ENCODE measurements at places on chromosomes 5 and 9.

- no peak for DNase-seq
Observed at GRCh38 chr5:149724130-149724840, 5.8 kb upstream of the PPARGC1B start.

DNA sequence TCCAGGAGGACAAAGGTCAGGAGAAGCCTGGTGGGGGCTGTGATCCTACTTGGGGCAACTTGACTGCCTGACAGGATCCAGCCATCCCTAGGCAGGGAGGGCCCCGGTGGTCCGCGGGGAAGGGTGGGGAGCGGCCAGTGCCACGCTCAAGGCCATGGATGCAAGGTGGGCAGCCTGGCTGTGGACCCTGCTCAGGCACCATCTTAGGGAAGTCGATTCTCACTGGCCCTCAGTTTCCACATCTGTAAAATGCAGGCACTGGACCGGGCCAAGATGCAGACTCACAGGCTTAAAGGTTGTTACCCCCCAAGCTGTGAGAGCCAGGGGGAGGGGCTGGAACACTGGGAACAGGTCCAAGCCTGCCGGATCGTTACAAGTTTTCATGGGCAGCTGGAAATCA is 8.7 kb upstream of the DOLPP1 start:
- DNase-seq, result no peak

- no peak for DNase-seq
Observed at GRCh38 chr9:77210116-77210515, 32.8 kb downstream of the VPS13A start.

- DNase-seq, result no peak
Observed at GRCh38 chr5:59575648-59576445, 317.7 kb downstream of the PDE4D start.

DNA sequence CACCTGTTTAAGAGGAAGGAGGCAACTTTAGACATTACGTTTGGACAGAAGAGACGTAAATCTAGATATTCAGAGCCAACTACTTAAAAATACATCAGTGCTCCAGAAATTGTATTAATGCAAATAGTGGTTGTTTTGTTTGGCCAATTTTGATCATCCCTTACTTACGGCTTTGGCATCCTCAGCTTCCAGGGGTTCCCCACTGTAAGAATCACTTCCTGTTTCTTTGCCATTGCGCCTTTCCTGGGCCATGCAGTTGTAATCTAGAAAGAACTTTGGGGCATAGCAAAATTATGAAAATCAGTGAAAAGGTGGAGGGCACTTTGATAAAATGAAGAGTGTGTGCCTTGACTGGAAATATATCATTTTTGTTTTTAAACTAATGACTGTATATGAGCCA is 537.2 kb upstream of the TLE4 start:
- peak; percentile 8 for DNase-seq

DNA sequence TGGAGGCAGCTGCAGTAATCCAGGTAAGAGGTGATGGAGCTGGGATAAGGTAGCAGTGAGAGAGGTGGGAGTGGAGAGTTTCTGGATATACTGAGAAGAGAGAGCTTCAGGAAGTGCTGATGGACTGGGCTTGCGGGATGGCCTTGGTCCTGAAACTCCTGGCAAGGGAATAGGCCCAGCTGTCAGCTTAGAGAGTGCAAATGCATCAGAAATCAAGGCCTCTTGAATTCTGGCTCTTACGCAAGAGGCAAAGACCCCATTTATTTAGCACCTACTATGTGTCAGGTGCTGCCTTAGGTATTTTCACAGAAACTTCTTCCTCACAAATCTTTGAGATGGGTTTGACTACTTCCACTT is 227.2 kb upstream of the MAP3K1 start:
- no peak for DNase-seq

- no peak for DNase-seq
Observed at GRCh38 chr5:153780876-153781705, 257.6 kb downstream of the FAM114A2 start.

DNA sequence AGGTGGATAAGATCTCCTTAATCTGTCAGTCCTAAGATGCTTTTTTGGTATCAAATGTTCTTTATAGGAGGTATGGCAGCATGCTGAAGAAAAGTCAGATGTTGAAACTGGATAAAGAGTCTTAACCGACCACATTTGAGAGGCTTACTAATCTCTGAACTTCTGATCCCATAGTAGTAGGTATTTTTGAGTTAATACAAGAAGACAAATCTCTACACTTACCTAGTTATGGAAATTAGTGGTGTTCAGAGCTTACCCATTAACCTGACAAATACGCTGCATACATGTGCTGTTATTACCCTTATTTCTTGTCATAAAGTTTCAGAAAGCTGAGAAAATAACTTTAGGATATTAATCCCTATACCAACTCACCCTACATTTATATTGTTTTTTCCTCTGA is 83.0 kb downstream of the ISL1 start:
- no peak for DNase-seq

DNA sequence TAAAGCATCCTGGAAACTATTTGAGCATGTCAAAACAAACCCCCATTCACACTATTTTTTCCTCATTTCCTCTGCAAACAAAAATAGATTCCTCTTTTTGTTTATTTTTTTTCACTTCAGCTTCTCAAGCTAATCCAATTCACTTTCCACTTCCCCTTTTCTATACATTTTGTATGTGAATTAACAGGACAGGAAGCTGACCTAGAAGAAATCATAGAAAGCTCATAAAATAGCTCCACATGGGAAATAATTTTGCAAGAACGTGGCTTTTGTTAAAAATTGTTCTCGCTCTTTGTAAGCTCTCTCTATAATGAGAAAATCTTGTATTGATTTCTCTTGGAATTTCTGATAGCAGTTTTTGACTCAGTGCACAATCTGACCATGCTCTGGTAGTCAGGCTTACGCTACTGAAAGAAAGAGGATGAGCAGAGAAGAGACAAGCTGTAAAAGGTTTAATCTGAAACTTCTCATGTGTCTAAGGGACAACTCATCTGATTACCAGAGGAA is 215.8 kb downstream of the ADAMTS12 start:
- DNase-seq, result peak; percentile 6

DNA sequence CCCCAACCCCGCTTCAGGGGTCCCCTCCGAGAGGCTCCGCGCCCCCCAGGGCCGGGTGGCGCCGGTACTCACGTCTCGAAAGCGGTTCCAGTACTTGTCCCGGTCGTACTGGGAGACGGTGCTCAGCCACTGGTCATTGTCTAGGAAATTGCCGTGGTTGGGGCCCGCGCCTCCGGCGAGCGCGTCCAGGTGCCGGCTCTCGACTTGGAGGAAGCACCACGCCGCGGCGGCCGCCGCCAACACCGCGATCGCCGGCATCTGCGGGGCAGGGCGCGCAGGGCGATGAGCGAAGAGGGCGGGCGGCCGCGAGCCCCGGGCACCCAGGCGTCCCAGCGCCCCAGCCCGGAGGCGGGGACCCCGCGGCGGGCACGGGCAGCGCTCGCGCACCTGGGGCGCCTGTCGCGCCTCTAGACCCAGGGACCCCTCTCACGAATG is 808 bp downstream of the SPOCK1 start:
- peak; percentile 9 for DNase-seq
